ENCODE measurements at places on chromosomes 1 and 21.

DNA sequence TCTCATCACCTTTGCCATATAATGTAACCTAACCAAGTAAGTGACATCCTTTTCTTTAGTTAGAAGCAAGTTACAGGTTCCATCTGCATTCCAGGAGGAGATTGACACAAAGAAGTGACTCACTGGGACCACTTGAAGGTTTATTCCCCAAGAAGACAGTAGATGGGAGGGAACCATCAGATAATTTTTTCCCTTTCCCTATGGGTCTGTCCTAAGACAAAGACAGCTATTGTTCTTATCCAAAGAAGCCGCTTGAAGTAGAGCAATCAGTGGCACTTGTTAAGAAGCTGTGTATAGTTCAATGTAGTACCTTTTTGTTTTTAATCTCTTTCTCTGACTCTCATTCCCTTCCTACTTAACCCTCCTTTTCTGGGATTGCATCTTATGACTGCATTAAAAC is 139.9 kb upstream of the B3GALT2 start:
- no peak for DNase-seq

DNA sequence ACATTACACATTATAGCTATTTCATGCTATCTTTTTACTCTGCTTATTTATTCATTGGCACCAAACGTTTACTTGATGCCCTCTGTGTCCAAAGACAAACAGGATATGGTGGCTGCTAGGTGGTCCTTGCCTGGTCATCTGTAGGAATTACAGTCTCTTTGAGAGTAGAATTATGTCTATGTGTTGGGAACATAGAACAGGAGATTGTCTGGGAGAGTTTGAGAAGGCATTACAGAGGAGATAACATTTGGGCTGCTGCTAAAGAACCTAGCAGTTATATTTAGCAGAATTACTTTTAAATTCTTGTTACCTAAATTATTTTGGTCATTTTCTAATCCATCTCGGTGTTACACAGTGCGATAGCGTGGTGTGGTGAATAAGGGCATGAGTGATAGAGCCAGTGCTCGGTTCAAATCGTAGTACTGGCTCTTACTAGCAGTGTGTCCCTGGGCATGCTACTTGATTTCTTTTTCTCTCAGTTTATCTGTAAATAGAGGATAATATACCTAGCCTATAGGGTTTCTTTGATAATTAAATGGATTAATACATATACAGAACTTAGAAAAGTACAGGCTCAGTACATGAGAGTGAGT is 20.5 kb downstream of the RRP15 start:
- DNase-seq, result no peak

DNA sequence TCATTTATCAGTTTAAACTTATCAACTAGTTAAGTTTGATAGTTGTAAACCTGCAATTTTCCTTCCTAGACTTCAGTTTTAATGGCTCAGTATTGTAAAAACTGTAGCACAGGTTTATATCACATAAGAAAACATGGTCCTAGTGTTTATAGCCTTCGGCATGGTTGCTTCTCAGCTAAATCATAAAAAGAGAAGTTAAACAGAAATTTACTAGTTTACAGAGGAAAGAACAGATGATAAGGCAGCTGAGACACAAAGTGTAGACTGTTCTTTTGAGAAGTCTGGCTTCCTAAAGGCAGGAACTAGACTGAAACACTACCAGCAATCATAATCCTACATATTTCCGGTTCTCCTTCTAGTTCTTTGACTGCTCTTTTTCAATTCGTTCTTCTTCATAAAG is 39.8 kb downstream of the WNT2B start:
- DNase-seq, result no peak

GRCh38 chr1:156407344-156407743 is 38.3 kb downstream of the RHBG start:
- no peak for DNase-seq

- no peak for DNase-seq
Measured at GRCh38 chr1:206954459-206955342, 8.4 kb upstream of the PIGR start.

DNA sequence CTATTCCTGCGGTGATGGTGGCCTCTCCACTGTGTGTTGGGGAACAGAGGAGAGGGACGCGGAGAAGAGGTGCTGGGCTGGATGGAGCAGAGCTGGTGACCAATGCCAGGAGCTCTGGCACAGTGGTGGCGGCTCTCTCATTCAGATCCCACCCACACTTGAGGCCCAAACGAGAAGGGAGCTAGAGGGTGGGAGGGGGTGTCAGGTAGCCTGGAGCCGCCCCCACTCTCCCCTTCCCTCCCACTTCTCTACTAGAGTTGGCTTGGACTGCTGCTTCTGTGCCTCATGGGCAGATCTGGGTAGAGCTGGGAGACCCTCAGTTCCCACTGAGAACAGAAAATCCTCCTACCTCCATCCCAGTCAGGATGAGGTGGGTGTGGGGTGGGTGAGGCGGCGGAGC is 3.5 kb downstream of the TTC39A start:
- DNase-seq, result no peak

- no peak for DNase-seq
Measured at GRCh38 chr1:101101360-101101759, 75.8 kb upstream of the DPH5 start.

GRCh38 chr1:7120863-7121621 is 335.8 kb downstream of the CAMTA1 start:
- DNase-seq, result no peak

- no peak for DNase-seq
Measured at GRCh38 chr1:156149374-156150332, 3.7 kb upstream of the SEMA4A start.

DNA sequence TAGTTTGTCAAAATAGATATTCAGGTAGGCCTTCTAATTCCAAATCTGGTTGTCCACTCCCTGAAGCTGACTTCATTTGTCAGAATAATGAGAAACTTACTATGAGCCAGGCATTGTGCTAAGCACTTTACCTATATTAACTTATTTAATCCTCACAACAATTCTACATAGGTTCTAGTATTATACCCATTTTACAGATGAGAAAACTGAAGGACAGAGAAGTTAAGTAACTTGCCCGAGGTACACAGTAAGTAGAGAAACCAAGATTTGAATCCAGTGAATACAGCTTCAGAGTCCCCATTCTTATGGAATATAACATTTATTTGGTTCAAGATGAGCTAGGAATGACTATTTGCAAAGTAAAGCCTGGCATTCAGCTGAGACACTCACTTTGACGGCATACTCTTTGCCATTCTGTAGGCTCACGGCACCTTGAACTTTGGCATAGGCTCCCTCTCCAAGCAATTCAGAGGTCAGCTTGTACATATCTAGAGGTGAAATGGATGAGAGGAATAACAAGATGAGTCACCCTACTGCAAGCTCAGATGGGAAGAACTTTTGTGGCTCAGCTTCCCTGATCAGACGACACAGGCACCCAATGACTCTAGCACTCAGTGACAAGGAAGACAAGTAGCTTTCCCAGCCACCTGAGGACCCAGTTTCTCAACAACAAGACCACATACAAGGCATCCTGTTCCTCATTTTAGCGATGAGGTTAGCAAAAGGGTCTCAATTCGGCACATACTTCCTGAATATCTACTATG is 23.7 kb downstream of the MKNK1 start:
- no peak for DNase-seq

DNA sequence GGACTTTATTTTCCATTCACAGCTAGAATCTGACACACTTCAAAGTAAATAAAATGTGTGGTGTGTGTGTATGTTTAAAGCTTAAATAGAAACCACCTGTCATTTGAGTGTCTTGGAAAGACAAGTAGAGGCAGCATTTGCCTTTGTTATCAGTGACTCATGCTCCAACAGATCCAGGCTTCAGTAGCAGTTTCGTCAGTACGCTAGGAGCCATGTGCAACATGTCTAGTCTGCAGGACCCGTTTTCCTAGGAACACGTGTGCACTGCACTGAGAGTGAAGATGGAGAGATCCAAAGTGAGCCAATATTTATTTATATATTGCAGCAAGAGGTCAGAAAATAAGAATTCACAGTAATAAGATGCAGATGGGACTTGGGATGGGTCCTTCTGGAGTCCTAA is 41.8 kb downstream of the SGIP1 start:
- no peak for DNase-seq

GRCh38 chr1:87176087-87176486 is 152.6 kb upstream of the LMO4 start:
- no peak for DNase-seq

DNA sequence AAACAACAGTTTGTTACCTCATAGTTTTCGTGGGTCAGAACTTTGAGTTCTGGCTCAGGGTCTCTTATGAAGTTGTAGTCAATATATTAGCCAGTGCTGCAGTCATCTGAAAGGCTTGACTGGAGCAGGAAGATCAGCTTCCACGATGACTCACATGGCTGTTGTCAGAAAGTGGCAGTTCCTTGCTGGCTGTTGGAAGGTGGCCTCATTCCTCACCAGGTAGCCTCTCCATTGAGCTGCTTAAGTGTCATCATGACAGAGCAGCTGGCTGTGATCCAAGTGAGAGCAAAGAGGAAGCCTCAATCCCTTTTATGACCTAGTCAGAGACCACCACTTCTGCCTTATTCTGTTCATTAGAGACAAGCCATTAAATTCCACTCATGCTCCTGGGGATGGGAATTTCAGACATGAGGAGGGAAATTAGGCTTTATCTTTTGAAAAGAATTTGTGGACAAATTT is 5.6 kb downstream of the OSBPL9 start:
- DNase-seq, result no peak

DNA sequence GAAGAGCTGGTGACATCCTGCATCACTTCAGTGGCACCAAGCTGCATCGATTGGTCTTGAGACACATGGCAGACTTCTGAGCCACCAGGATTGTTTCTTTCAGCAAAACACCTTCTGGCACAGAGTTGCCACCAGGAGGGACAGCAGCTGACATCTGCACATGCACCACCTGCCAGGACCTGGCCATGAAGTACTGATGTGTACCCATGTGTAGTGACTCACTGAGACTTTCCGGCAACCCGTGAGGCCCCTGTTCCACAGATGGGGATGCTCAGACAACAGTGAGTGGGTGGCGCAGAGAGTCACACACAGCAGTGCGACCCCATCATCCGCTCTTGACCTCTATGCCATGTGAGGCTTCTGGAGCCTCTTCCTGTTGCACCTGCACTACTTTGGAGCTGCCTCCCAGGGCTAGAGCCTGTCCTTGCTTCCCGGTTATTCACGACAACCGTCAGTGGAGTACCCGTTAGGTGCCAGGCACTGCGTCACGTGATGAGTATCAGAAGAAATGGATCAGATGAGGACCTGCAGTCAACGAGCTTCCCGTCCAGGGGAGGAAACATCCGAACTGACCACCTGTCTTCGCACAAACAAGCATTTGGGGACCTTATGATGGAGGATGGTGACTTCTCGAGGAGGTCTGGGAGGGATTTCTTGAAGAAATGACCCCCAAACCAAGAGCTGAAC is 80.5 kb upstream of the VAMP3 start:
- no peak for DNase-seq

DNA sequence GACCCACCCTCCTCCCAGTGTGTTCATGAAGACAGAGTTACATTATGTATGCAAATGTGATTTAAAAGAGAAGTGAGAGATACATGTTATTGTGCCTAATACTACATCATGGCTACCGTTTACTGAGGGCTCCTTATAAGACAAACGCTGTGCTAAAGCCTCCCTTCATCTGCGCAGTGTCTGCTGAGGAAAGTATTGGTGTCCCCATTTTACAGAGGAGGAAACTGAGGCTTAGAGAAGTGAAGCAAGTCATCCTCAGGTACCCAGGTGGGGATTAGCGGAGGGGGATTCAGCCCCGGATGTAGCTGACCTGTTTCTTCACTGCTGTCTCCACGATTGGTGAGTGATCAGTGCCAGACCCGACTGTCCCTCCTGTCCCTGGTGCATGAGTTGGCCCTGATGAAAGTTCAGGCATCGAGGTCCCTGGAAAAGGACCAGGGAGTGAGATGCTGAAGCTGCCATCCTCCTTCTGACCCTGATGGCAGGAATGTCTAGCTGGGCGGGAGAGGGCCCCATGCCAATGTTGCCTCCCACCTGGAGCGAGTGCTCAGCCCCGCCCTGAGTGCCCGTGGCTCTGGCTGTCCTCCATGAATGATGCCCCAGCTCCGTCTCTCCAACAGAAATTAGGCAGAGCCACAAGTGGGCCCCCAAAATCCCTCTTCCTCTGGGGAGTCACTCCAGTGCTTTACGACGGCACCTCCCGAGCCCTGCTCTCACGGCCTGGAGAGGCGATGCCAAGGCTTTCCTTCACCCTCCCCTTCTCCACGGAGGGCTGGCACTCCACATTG is 204.7 kb downstream of the KAZN start:
- no peak for DNase-seq

DNA sequence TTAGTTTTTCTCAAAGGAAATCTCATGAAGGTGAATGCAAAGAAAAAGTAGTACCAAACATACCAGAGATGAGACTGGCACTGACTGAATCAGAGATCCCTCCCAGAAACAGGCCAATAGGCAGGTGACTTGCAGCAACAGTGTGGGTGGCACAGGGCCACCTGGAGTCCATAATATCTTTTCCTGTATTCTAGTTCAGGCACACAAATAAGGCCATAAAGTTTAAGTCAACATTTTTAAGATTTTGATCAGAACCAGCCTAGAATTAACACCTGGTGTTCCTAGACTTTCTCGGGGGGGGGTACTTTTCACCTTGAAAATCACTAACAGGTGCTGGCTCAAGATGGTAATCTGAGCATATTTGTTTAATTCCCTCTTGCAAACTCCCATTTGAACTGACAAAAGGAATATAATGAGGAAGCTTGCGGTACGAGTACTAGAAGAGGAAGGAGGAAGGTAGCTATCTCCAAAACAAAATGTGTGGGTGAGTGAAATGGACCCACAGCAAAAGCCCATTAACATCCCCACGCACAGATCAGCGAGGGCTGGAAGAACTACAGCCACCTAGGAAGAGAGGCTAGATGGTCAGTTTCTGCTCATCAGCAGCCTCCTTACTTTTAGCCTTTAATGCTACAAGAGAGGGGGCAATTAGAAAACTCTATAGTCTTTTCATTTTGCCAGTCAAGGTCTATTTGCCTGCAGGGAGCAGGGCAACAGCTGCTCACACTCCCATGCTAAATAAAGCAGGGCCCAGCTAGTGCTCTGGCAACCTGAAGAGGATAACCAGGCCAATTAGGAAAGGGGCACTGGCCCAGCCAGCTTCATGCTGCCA is 18.9 kb downstream of the SDE2 start:
- DNase-seq, result no peak

DNA sequence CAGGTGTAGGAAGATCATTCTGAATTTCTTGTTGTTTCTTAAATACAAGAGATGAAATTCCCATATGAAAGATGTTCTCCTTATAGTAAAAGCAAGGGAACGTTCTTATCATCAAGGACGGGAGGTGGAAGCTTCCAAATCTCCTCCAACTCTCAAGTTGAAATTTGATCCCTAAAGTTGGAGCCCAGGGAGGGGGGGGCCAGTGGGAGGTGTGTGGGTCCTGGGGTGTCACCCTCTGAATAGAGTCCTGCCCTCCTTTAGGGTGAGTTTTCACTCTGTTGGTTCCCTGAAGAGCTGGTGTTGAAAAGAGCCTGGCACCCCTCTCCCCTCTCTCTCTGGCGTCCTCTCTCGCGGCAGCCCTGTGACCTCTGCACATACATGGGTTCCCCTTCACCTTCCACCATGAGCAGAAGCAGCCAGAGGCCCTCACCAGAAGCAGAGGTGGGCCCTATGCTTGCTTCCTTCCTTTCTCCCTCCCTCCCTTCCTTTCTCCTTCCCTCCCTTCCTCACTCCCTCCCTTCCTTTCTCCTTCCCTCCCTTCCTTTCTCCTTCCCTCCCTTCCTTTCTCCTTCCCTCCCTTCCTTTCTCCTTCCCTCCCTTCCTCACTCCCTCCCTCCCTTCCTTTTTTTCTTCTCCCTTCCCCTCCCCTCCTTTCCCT is 10.0 kb upstream of the TRIM17 start:
- no peak for DNase-seq

- peak; percentile 64 for DNase-seq
Measured at GRCh38 chr1:237799762-237800474, 90.8 kb downstream of the ZP4 start.

GRCh38 chr1:30345491-30346130 is 377.8 kb downstream of the MATN1 start:
- no peak for DNase-seq
